Cortex of kidney (tissue), 1 donor: ENCODE measurements at places on chromosomes 2 and 18.

DNA sequence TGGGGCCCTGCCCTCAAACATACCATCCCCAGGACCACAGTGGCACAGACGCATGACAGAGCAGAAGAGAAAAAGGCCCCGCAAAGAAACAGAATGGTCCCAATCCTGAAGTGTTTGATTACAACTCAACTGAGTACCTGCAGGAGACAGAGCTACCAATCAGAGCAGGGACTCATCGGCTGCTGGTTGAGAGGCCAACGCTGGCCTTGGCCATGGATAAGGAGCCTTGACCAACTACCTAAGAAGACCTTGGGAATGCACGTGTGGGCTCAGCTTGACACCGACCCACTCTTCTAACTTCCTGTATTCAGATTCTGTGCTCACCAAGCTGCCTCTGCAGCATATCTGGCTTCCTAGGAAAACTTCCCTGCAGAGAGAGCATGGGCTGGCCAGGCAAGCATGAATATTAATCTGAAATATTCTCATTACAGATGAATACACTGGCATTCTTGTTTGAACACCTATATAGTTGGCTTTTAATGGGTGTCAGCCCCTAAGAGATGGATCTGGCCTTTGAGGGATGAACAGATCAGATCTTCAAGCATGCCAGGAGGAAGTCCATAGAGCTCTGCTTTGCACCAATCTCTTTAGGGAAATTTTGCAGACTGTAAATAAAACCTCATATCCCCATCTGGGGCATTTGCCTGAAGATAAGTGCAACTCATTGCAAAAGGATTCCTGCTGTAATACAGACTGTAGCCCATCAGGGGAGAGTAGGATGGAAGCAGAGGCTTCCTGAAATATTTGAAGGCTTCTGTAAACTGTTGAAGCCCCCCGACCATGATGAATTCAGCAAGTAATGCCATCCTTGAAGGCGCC, 135.4 kb downstream of the BCL2 start:
- no peak for DNase-seq

DNA sequence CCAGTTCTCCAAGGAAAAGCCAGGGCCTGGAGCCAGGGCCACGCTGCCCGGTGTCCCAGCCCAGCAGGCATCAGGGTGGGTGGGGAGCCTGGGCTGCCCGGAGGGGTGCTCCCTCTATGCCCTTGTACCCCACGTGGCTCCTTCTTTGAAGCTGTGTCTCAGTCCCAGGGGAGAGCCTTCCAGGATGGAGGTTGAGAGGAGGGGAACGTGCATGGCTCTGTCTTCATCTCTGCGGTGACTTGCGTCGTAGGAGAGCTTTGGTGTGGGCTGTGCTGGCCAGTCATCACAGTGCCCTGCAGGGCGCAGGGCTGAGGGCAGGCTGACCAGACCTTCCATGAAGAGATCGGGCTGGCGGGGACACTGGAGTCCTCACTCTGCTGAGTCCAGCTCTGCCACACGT, 197.2 kb downstream of the LDLRAD4 start:
- no peak for DNase-seq

- DNase-seq, result no peak
Measured at GRCh38 chr2:189092936-189093335, 86.6 kb downstream of the COL5A2 start.

DNA sequence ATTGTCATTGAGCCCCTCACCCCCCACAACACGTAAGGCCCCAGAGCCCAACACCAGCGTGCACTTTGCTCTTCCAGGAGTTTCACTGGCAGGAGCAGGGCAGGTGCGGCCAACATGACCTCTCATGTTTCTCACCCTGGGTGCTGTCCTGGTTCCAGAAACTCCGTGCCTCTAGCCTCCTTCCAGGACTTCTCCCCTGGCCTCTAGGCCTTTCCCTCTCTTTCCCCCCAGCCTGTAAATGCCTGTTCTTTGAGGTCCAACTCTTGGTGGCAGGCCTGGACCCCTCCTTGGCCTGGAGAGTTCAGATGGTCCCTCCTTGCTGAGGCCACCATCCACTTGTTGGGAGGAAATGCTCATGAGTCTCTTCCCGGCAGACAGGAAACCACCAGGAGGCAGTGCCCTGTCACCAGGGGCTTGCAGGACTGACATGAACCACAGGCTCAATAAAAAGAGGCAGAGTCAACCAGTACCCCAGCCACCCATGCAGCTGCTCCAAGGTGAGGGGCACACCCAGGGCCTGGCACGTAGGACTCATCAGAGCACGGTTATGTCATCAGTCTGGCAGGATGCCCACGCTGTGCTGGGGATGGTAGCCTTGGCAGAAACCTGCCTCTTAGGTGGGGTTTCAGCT, 1.5 kb downstream of the MALL start:
- DNase-seq, result no peak
